ENCODE measurements at places on chromosomes 1 and 21. TPM values are rescaled to one million over a fixed set of nuclear protein-coding genes. Genes with fewer than 3 reads are reported as not detected.

- no peak for DNase-seq
Observed at GRCh38 chr1:48500541-48501450, 28.8 kb upstream of the SPATA6 start.

DNA sequence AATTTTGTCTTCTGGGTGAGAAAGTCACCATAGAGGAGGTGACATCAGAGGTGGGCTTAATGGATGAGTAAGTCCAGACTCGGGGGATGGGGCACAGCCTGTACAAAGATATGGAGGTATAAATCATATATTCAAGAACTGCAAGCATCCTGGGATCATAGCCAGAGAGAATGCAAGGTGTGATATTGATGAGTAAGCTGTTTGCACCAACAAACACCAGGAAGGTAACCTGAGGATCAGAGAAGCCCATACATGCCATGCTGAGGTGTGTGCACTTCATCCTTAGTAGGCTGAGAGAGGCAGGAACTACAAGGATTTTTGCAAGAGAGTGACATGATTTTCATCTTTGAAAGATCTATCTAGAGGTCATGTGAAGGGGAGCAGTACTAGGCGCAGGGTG, 306.4 kb downstream of the HHAT start:
- DNase-seq: no peak

- DNase-seq: no peak
Observed at GRCh38 chr1:228276174-228276831, 68.5 kb downstream of the OBSCN start.

KRTAP21-2 gene
- not detected for total RNA-seq
